ENCODE measurements at places on chromosomes 3 and 15.

DNA sequence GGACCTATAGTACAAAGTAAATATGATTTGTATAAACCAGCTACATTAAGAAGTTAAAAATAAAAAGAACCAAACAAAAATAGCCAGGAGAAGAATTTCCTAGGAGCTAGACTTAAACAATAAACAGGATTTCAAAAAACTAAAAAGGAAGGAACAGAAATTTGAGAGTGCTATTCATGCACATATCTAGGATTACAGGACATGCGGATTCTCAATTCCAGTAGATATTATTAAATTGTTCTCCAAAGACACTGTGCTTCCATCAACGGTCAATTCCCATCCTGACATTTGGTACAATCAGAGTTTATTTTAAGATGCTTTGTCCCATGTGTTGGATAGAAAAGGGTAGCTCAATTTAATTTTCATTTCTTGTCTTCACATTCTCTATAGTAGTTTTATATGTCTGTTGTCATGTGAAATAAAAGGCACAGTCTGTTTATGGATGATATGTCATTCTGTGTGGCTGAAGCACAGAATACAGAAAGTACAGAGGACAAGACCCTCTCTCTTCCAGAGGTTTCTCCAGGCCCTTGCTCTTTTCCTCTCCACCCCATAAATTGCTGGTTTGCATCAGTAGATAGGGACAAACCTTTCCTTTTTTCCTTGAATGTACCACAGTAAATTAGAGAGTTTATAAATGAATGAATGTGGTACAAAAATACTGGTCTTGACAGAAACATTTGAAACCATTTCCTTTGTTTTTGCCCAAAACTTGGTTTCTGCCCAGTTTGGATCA is 3.5 kb downstream of the PLOD2 start:
- no peaks in the 10 kb centered on the region for H3K36me3 ChIP-seq
- DNase-seq: no peak
- H3K4me3 ChIP-seq: no peak overlapping the region
- H3K27ac ChIP-seq: no peak overlapping the region
- no peaks in the 10 kb centered on the region for H3K27me3 ChIP-seq

DNA sequence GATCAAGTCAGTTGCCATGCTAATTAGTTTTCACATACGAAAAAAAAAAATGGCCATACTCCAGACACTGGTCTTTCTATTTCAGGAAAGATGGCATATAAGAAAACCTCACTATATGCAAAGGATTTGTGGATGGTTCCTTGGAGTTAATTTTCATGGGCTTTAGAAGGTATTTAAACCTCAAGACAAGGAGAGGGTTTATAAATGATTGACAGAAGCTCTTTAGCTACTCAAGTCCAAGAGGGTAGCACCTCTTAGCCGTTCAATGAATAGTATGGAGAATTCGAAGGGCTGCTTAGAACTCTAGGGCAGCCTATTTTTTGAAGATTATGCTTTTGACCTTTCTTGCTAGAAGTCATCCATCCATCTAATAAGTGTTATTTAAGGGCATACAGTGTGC is 41.7 kb downstream of the RBMS3 start:
- no peaks in the 10 kb centered on the region for H3K36me3 ChIP-seq
- H3K27ac ChIP-seq: no peak overlapping the region
- no peak for DNase-seq
- H3K4me1 ChIP-seq: peaks cover 11% of the 10 kb centered on the region
- H3K27me3 ChIP-seq: no peaks in the 10 kb centered on the region

DNA sequence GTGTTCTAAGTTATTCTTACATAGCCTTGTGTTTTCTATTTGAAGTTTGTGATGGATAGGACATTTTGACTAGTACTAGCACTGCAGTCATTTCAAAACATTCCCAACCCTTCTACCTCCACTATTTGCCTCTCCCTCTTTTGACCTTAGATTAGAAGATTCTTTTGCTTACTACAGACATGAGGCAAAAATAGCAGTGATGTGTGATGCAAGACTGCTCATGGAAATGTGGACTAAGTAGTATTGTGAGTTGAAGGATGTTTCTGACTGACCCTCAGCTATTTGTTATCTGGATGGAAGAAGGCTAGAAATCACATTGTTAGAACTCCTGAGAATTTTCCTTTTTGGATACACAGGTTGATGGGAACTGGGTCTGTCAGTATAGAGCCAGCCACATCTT is 45.9 kb downstream of the ATP2C1 start:
- no peaks in the 10 kb centered on the region for H3K27me3 ChIP-seq
- no peak overlapping the region for H3K4me3 ChIP-seq
- H3K4me1 ChIP-seq: no peaks in the 10 kb centered on the region
- peaks cover 43% of the 10 kb centered on the region for H3K36me3 ChIP-seq

DNA sequence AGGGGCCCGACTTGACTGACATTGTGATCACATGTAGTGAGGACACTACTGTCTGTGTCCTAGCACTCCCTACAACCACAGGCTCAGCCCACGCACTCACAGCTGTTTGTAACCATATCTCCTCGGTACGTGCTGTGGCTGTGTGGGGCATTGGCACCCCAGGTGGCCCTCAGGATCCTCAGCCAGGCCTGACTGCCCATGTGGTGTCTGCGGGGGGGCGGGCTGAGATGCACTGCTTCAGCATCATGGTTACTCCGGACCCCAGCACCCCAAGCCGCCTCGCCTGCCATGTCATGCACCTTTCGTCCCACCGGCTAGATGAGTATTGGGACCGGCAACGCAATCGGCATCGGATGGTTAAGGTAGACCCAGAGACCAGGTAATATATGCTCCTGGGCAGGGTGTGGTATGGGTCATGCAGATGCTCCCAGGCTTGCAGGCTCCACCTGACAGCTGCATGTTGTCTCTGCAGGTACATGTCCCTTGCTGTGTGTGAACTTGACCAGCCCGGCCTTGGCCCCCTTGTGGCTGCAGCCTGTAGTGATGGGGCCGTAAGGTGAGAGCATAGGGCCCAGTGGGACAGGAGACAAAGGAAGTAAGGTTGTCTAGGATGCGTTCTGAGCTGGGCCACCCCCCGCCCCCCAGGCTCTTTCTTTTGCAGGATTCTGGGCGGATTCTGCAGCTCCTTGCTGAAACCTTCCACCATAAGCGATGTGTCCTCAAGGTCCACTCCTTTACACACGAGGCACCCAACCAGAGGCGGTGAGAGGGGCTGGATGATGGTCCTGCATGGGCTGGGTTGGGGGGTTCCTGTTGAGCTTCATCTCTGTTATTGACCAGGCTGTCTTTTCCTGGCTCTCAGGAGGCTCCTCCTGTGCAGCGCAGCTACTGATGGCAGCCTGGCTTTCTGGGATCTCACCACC is 4.4 kb downstream of the DALRD3 start:
- peaks cover 27% of the 10 kb centered on the region for H3K4me1 ChIP-seq
- H3K36me3 ChIP-seq: peaks cover 45% of the 10 kb centered on the region
- H3K27ac ChIP-seq: no peak overlapping the region
- DNase-seq: no peak
- H3K4me3 ChIP-seq: no peak overlapping the region

DNA sequence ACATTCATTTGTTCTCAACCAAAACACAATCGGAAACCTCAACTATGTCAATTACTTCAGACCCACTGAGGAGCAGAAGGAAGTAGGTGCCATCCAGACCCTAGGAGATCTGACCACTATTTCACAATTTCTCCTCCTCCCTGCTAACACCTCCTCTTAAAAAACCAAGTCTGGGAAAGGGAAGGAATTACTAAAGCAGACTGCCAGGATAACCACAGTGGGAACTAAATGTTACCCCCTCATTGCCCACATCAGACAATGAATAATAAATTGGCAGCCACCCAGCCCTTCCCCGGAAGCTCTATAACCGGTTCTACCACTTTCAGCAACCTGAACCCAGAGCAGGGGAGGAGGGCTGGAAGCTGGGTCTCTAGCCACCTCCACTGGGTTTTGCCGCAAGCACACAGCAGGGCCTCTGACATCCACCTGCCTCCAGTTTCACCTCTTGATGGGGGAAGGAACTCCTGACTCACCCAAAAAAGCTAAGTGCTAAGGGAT is 17.6 kb downstream of the C15orf62 start:
- H3K27ac ChIP-seq: peak overlapping the region; percentile 50
- H3K27me3 ChIP-seq: no peaks in the 10 kb centered on the region
- H3K4me1 ChIP-seq: peaks cover 33% of the 10 kb centered on the region
- H3K36me3 ChIP-seq: peaks cover 13% of the 10 kb centered on the region
- H3K4me3 ChIP-seq: no peak overlapping the region
- no peak for DNase-seq

Measured in suprapubic skin (tissue), 4 donors.